T-helper 2 cell (primary cell): ENCODE measurements at places on chromosomes 2 and 18.

GRCh38 chr2:140998577-140998976 lies 1132.2 kb downstream of the LRP1B start:
- DNase-seq = no peak

DNA sequence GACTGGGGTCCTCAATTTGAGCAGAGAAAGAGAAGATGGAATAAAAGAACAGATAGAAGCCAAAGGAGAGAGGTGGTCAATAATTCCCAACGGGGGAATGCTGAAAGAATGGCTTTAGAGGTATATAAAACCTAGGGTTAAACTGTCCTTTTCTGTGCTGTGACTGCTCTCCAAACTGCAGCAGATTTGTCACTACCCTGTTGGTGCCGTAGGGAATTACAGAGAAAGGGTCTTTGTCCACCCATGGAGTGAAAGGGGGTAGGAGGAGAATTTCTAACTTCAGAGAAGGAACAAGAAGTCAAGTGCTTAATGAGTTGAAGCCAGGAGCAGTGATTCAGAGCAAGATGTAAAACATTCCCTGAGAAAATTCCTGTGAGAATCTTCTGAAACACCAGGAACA lies 486.5 kb downstream of the NUP35 start:
- DNase-seq = no peak

DNA sequence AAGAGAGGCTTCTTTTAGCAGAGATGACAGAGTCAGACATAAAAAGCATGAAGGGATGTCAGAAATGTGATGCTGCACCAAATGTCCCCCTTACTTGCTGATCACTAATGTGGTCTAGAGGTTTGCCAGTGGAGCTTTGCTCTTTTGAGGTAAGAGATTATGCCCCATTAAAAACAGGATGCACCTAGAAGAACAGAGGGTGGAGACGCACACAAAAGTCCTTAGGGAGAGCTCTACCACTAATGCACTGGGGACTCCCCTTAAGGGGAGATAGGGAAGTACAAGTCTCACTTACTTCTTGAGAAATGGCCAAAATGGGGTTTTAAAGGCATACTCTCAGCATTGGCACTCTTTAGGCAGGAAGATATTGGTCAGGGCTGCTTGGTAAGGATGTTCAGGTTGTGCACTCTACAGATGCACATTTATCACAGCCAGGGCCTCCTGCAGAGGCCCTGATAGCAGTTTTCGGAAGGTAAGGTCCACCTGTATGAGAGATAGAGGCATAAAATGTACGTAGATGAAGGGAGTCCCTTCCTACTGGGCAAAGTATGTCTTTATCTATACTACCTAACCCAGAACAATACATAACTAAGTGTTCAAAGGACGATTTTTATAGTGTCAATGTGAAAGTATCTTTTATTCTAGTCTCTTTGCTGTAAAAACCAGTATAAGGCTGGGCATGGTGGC lies 17.0 kb upstream of the SCYGR1 start:
- no peak for DNase-seq

DNA sequence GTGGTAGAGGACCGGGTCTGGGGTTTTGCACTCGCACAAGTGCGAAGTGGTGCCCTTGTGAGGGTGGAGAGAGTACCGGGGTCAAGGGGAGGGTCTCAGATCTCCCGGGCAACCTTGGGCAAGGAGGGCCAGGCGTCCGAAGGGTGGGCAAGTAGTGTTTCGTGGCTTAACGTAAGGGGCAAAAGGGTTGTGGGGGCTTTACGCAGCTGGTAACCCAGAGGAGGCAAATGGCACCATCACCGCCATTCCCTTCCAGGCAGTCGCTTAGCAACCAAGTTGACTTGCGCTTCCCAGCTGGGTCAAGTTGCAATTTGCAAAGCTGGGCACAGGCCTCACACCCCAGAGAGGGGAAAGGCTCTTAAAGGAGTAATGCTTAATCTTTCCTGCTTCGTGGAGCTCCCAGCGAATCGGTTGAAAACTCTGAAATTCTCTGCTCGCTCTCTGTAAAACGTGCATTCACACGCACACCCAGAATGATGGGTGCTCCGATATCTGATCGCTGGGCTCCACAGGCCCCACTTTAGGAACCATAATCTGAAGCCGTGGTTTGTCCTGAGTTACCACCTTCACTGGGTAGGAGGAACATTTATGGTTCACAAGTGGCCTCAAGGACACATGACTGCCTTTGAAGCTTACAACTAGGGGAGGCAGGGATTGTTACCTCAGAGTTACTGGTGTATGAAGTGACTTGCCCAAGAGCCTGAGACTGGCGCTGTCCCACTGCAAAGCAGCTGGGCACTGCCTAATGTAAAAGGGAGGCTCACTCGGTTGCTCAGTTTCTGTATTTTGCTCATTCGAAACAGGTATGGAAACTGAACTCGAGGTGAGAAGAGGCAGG lies 127.9 kb downstream of the UXS1 start:
- DNase-seq = no peak

GRCh38 chr18:73615506-73615905 lies 532.1 kb downstream of the FBXO15 start:
- DNase-seq = no peak

DNA sequence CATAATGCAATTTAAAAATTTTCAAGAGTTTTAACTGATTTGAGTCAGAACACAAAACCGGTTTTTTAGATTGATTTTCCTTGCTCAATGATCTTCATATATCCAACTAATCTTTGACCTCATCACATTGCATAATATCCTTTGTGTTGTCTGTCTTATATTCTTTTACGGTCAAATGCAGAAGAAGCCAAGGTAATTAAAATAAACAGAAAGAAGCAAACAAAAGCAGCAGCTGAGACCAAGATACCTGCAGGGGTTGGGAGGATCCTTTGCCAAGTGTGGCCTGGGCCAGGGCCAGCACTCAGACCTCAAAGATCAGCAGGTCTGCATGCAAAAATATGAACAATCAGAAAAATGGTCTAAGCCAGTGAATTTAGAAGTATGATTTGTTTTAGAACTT lies 428.9 kb upstream of the NETO1 start:
- no peak for DNase-seq

DNA sequence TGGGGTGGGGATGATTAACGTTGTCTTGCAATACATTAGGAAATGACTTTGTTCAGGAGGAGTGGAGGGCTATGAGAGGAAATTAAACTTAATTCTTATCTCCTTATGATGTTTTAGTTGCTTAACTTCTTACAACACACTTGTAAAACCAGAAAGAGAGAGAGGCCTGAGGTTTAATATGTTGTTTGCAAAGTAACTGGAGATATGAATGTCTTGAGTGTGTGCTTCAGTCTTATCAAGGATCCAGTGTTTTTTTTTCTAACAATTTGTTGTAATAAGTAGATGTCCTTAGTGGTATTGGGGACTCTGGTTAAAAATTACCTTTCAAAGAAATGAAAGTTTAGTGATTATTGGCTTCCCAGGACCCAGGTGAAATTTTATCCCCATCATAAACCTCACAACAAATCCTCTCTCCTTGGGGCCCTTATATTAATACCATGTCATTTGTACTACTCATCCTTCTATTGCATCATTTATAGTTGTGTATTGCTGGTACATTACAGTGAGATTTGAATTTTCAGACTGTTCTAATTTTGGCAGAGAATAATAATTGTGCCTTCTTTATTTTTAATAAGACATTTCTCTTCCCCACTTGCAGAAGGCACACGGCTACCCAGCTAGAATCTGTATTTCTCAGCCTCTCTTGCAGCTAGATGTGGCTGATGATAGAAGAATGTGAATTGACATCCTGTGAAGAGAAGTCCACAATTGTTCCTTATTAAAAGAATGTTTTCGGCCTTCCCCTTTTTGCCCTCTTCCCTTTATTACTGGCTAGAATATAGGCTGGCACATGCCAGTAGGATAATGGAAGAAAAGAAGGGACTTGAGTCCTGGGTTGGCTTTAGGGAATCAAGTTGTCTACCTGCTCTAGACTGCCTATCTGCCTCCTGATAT lies 91.9 kb upstream of the CXCR4 start:
- DNase-seq = no peak

DNA sequence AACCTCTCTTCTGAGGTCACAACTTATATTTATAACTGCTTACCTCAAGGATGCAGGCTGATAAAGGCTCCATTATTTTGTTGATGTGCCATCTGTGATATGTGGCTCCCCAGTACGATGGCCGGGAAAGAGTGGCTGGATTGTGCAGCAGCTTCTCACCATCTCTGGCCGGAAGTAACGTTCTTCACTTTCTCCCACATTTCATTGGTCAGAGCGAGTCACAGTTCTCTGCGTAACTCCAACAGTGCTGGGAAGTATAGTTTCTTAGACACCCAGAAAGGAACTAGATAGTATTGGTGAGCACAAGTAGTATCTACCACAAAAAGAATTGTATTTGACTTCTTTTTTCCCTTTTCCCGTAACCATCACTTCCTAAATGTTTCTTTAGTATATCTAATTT lies 28.7 kb downstream of the ZSWIM2 start:
- no peak for DNase-seq

DNA sequence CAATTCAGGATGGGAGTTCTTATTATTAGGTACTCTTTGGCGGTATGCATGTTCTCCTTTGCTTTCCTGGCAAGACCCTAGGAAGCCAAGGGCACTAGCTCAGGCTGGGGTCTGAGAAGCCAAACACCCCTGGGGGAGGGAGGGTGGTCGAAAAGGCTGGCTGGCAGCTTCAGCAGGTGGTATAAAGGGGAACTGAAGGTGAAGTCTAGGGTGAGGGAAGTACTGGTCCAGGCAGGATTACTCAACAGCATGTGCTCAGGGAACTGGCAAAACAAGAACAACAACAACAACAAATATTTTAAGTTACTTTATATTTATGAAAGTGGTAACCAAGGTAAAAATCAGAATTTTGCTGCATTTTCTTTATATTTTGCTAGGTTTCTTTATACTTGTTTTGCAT lies 40.7 kb upstream of the PCBP1 start:
- no peak for DNase-seq

DNA sequence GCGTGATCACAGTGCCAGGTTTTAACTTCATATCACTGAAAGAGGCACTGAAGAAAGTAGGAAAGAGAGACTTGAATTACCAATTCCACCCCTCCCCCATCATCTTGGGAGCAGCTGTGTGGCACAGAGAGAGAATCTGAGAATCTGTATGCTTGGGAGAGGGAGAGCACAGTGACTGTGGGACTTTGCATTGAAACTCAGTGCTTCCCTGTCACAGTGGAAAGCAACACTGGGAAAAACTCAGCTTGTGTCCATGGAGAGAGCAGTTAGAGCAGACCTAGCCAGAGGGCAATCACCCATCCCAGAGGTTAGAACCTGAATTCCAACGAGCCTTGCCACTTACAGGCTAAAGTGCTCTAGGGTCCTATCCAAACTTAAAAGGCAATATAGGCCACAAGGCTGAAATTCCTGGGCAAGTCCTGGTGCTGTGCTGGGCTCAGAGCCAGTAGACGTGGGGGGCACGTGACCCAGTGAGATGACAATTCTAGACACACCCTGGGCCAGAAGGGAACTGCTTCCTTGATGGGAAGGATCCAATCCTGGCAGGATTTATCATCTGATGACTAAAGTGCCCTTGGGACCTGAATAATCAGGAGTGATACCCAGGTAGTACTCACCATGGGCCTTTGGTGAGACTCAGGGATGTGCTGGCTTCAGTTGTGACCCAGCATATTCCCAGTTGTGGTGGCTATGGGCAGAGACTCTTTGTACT lies 15.5 kb upstream of the ABCB11 start:
- no peak for DNase-seq

DNA sequence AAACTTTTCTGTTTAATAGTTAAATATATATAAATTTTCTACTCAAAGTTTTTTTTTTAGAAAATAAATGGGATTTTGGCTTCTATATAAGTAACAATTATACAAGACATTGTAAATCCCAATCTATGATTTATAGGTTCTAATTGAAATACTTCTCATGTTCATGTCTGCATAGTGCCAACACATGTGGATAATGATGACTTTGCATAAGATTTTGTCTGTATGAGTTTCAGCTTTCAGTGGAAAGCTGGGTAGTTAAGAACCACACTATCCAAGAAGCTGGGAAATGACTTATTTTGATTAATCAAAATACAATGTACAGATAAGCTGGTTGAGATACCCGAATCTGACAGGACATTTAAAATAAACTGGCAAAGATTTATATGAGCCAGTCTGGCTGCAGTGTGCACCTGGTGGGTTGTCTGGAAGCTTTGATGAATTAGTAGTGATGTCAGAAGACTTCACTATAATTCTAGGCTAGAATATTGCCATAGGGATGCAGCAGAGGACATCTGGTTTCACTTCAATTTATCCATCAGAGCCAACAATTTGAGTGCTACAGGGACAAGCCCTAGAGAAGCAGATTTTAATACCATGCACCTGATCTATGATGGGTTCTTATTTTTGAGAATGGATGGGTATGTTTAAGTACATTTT lies 45.4 kb downstream of the EML6 start:
- no peak for DNase-seq

- DNase-seq = no peak
These were observed 36.6 kb upstream of the TWIST2 start for GRCh38 chr2:238811293-238811692.

GRCh38 chr2:218020966-218021535 lies 18.3 kb upstream of the TNS1 start:
- DNase-seq = no peak

DNA sequence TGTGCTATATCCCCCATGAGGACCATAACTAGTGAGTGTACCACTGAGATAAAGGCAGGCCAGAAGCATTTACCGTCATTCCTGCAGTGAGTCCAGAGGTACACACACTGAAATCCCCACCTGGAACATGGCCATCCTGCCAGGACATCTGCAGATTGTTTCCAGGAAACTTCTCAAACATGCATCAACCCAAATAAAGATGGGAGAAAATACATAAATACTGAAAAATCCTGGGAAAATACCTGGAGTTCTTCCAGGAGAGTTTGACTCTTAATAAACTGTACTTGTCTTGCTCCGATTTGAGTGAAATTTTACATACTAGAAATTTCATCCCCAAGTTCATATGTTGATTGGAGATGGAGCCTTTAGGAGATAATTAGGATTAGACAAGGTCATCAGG lies 388.1 kb upstream of the KLHL29 start:
- no peak for DNase-seq

GRCh38 chr2:128626760-128627511 lies 308.3 kb upstream of the HS6ST1 start:
- DNase-seq = no peak

DNA sequence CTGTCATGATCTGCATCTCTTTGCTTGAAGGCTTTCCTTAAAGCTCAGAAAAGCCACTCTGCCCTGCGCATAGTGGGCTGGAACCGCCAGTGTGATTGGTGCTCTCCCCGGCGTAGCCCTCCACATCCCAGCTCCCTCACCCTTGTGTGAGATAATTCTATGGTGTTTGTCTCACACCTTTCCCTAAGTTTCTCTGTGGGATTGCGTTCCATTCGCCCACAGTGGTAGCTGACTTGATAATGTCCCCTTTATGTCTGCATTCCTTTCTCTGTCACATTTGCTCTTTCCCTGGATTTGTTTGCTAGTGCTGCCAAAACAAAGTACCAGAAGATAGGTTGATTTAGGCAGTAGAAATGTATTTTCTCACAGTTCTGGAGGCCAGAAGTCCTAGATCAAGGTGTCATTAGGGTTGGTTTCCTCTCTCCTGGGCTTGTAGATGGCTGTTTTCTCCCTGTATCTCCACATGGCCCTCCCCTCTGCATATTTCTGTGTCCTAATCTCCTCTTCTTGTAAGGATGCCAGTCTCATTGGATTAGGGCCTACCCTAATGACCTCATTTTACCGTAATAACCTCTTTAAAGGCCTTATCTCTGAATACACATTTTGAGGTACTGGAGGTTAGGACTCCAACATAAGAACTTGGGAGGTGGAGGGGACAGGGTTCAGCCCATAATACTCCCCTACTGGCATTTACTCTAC lies 7.4 kb upstream of the TMEM87B start:
- no peak for DNase-seq
